ENCODE measurements at places on chromosomes 12 and 14. TPM values are rescaled to one million over a fixed set of nuclear protein-coding genes. Genes with fewer than 3 reads are reported as not detected.

Gene TMCC3
- total RNA-seq, result 1.3 TPM

Gene SPIC
- not detected for total RNA-seq

Gene LTB4R
- total RNA-seq, result 8.8 TPM

Gene CEP128
- total RNA-seq, result 14.3 TPM

Gene PLA2G1B
- not detected for total RNA-seq

Gene ISM2
- 0.83 TPM for total RNA-seq

Gene TROAP
- total RNA-seq, result 8.0 TPM

Gene TAS2R7
- not detected for total RNA-seq

Gene CLEC4A
- total RNA-seq, result 1.8 TPM

Gene SMIM41
- not detected for total RNA-seq

Gene PRB2
- not detected for total RNA-seq

- DNase-seq, result peak; percentile 48
These were observed 233.3 kb upstream of the PPFIA2 start for GRCh38 chr12:81992461-81992860.

DNA sequence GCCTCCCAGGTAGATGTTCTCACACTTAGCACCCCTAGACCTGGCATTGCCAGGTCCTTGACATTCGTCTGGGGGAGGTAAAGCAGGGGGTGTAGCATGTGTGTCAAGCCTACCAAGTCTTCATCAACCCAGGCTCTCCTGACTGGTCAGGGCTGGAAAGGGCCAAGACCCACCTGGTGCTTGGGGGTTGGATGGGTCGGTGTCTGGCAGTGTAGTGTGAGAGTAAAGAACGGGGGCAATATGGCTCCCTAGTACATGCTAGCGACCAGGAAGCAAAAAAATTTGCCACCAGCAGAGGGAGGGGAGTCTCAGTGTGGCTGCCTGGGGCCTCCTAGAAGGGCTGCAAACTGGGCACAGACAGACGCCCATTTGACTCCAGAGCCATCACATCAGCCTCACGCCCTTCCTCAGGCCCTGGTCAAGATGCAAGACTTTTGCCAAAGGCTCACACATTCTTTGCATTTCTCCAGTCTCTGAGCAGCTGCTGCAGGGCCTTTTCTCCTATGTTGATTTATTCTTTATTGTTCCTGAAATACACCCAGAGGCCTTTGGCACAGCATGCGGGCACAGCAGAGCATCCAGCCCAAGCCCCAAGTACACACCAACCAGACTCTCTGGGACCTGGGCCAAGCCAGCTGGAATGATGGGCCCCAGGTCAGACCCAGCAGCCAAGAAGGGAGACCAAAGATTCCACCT, 38.3 kb upstream of the PNMA1 start:
- DNase-seq, result no peak

DNA sequence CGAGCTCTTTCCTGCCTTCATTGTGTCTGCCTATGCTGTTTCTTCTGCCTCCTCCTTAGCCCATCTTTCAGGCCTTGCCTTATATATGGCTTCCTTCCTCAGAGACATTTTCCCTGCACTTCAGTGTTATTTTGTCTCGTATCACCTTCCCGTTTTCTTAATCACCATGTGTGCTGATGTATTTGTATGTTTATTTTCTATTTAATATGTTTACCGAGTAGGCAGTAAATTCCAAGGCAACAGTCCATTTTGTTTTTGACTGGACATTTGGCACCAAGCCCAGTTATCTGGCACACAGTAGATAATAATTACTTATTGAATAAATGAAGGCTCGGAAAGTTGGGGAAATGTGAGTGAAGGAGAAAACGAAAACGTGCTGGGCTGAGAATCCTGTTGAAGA, 4.6 kb upstream of the POU6F1 start:
- peak; percentile 23 for DNase-seq

DNA sequence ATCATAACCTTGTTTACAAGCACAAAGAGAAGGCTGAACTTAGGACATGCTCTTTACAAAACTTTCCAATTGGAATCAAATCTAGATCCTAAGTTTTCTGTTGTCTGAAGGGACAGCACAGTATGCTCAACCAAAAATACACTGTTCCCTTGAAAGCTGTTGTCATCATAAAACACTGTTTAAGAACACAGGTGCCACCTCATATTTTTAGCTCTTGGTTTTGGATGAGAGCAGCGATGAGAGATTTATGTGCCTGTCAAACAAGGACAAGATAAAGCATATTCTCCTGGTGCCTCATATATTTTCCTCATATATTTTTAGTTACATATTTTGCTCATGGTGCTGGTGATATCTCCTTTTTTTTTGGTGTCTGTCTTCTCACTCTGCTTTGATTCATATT, 788.4 kb downstream of the AACS start:
- DNase-seq, result no peak

GRCh38 chr12:80262346-80262745, 163.0 kb downstream of the OTOGL start:
- DNase-seq, result no peak

GRCh38 chr12:11719678-11720099, 70.2 kb downstream of the ETV6 start:
- DNase-seq, result no peak

DNA sequence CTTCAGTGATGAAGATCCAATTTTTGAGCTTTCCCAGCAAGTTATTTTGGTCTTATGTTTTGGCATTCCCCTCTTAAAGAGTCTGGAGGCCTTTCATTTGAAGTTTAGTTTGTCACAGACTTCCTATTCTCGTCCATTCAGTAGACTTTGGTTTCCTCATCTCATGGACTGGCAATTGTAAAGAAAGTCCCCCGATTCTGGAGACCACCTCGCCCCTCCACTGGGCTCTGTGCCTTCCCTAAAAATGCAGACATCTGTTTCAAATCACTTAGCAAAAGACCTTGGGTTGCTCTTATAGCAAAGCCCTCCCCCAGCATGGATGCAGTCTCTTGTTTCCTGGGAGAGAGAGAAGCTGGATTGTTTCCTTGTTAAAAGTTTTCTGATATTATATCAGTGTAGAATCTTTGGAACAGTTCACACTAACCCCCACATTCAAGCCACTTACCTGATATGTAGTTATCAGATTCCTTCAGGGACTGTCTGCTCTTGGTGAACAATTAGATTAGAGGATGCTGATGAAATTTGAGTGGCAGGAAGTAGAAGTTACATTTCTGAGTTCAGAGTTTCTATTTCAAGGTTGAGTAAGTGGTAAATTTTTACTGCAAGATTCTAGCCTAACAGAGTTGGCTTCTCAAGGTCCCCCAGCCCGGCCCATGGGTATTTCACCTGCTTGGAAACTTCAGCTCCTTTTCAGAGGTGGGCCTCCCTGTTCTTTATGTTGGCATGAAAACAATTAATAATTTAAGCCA, 56.3 kb downstream of the PLXNC1 start:
- DNase-seq, result no peak

DNA sequence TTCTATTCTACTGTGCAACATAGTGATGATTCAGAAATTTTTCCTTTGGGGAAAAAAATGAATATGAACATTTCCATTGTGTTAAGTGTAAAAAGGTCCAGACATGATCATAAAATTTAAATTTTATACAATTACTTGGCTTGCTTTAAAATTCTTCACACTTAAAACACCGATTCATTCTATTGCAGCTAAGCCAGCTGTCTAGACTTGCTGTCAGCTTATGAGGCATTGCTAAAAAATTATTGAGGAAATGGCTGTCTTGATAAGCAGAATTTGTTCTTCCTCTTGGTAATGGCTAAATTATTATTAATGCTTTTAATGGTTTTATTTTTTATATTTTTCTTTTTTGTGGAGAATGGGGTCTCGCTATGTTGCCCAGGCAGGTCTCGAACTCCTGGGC, 1.8 kb downstream of the LYSET start:
- no peak for DNase-seq

- DNase-seq, result no peak
These were observed 69.2 kb upstream of the ATXN7L3B start for GRCh38 chr12:74468401-74468800.

DNA sequence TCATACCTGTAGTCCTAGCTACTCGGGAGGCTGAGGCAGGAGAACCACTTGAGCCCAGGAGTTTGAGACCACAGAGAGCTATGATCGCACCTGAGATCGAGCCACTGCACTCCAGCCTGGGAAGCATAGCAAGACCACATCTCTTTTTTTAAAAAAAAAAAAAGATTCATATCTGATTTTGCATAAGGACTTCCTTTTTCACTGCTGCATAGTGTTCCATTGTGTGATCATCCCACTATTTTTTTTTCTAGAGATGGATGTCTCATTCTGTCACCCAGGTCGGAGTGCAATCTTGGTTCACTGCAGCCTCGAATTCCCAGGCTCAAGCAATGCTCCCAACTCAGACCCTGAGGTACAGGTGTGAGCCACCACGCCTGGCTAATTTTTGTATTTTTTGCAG, 50.4 kb downstream of the PHETA1 start:
- DNase-seq, result no peak

- peak; percentile 74 for DNase-seq
These were observed 1.4 kb downstream of the ACTN1 start for GRCh38 chr14:68977718-68978171.

- no peak for DNase-seq
These were observed 9.7 kb upstream of the ERC1 start for GRCh38 chr12:981176-981828.

- DNase-seq, result no peak
These were observed 91.1 kb upstream of the DYNC1H1 start for GRCh38 chr14:101873076-101873825.

GRCh38 chr12:10276774-10277173, 30.9 kb upstream of the KLRD1 start:
- no peak for DNase-seq

GRCh38 chr12:25394025-25394424, 143.3 kb upstream of the KRAS start:
- DNase-seq, result no peak

- DNase-seq, result no peak
These were observed 14.6 kb downstream of the GNS start for GRCh38 chr12:64744422-64745258.

GRCh38 chr12:18521461-18521860, 216.4 kb downstream of the PLCZ1 start:
- DNase-seq, result no peak

DNA sequence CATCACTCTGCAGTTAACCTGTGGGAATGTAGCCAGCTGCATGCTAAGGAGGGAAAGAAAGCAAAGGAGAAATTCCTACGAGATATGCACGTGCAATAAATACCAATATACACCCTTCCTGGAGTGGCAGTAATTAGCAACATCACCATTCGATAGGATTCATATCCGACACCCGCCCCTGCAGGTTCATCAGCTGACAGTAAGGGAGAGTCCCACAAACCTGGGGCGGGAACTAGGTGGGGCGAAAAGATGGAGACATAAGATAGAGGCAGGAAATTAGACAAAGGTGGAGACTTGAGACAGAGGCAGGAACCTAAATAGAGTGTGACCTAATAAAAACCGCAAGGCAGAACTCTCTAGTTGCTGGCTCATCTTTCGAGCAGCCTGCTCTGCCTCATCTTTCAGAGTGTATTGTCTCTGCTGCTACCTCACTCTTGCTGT, 51.6 kb downstream of the PLEKHG3 start:
- DNase-seq, result no peak

DNA sequence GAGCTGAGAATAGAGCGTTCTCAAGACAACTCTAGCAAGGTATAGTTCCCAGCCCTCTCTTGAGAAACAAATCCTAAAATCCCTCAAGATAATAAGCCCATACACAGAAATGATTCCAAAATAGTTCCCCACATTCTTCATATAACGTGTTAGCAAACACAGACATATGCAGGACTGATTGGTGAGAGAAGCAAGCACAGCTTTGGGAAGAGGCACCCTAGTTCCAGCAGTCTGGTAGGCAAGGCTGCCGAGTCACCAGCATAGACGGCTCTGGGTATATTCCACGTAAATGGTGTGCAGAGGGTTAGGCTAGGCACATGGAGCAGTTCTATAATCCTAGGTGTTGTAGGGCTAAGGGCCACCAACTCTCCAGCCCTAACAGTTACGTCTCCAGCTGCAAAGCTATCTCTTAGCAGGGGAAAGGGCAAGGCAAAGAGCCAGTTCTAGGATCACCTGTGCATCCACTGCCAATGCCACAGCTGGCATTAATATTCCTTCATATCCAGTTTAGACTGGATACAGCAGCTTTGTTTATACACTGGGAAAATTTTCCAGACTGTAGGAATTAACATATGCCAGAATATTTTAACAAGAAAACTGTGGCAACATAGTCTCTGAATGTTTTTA, 52.9 kb downstream of the SH2B3 start:
- DNase-seq, result no peak

- DNase-seq, result no peak
These were observed 5.1 kb downstream of the ARHGDIB start for GRCh38 chr12:14956024-14956891.

DNA sequence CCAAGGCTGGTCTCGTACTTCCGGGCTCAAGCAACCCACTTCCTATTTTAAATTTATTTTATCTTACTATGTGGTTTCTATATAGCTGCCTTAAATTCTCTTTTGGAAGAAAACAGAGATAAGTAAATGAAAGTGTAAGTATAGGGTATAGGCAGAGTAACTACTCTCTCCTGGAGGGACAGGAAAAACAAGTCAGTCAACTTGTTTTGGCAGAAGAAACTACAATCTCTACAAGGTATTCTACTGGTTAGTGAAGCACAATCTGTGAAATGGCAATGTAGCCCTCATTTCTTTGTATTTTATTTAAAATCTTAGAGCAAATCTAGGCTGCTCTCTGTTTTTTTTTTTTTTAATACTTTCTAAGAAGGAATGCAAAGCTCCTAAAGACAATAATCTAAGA, 55.4 kb downstream of the UBR7 start:
- no peak for DNase-seq

DNA sequence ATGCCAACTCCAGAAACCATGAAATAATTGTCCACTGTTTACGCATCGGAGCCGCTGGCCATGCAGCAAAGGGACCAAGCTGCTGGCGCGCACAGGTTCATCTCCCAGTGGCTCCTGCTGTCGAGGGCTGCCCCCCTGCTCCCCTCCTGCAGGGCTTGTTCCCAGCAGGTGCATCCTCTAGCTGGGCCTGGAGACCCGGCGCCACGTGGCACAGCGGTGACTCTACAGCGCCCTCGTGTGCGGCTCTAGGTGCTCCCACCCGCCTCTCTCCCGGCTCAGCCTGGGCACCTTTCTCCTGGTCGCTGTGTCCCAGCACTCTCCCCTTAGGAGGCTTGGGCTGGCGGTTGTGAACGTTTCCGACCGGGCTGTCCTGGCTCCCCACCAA, 37.5 kb upstream of the INF2 start:
- DNase-seq, result no peak

DNA sequence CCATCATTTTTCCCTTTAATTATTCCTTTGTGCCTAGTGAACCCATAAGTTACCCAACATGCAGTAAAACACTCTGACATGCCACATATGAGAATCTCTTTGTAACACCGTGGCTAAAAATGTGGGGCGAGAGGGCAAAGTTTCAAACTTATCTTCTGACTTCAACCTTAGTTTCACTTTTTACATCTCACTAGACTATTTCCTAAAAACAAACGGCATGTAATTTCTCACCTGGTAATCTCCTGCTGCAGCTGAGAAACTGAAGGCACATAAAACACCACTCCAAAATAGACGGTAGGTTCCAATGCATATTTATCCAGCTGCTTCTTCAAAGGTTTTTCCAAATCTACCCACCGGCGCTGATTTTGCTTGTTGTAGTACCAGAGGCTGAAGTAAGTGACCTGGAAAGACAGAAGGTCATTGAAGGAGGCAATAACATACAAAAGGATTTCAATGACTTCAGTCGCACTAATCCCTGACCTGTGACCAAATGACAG, 37.9 kb downstream of the PTPN21 start:
- DNase-seq, result no peak
